ENCODE measurements at places on chromosomes 1 and 21.

- no peak for DNase-seq
These were observed 21.3 kb downstream of the OVAAL start for GRCh38 chr1:180579961-180580611.

DNA sequence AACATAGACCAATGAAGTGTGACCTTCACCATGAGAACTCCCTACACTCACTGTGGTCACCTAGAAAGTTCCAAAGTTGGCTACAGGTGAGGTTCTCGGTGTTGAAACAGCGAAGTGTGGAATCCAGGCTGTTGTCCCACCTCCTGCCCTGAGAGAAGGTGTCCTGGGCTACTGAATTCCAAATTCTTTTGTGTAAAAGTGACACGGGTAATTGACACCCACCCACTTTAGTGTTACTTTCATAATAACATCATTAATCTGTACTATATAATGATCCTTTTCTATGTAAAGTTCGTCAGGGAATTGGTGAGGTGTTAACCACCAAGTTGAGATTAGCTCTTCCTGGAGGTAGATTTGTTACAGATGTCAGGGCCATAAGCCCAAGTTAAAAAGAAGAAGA lies 690.7 kb downstream of the RWDD3 start:
- no peak for DNase-seq

DNA sequence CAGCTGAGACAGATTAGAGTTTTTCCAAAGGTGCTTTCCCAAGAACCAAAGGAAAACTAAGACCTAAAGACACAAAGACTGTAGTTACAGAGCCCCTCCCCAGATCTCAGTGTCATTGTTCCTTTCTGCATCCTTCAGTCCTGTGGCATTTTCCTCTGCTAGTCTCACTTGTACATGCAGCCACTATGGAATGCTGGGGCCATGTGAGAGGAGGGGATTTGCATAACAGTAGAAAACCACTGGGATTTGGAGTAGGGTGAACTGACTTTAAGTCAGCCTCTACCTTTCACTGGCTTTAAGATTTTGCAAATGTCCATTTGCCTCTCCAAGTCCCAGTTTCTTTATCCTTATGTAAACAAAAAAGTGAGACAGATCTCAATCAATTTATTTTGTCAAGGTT lies 119.4 kb upstream of the F3 start:
- peak; percentile 20 for DNase-seq

- DNase-seq: no peak
These were observed 195.1 kb upstream of the FMN2 start for GRCh38 chr1:239896569-239896968.

DNA sequence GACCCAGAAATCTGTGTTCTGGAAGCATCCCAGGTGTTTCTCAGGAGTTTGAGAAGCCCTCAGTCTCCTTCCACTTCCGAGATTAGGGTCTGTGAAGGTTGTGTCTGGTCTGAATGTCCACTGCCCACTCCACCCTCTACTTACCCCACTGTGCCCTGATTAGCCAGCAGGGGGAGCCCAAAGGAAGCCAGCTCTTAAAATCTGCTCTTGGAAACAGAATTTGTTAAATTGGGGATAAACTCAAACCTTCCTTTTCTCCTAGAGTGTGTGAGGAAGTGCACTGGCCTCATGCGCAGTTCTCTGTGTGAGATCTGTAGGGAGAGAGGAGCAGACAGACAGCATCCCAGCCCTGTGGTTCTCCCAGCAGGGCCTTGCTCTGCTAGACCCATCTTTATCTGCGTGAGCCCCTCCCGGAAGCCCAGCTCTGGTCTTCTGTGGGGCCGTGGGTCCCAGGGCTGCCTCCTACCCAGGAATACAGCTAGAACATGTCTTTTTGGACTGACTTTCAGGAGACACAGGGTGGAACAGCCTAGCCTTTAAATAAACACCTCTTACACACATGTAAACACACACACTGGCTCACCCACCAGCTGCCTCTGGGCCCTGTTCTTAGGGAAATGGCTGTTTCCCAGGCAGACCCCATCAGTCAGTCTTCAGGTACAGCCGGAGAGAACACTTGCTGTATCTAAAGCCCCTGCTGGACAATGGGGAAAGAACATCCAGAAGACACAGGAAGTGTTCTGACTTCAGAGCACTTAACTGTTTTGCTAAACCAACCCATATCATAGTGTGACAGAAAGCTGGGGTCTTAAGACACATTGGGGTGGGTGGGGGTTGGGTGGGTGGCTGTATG lies 52.2 kb downstream of the SMYD2 start:
- DNase-seq: peak; percentile 57

DNA sequence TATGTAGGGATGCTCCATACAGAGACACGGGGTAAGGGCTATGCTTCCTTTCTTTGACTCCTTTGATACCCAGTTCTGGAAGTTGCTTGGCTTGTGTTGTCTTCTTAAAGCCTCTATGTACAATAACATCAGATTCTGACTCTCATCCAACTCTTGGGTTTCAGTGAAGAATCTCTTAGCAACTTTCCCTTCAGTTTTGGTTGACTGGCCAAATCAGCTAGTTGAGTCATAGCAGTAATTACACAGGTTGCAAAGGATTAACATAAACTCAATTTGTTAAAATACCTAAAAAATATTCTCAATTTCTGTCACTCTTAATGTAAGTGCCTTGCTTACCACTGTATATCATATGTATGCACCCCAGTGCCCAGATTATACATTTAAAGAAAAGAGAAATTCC lies 9.2 kb downstream of the CD1E start:
- no peak for DNase-seq

DNA sequence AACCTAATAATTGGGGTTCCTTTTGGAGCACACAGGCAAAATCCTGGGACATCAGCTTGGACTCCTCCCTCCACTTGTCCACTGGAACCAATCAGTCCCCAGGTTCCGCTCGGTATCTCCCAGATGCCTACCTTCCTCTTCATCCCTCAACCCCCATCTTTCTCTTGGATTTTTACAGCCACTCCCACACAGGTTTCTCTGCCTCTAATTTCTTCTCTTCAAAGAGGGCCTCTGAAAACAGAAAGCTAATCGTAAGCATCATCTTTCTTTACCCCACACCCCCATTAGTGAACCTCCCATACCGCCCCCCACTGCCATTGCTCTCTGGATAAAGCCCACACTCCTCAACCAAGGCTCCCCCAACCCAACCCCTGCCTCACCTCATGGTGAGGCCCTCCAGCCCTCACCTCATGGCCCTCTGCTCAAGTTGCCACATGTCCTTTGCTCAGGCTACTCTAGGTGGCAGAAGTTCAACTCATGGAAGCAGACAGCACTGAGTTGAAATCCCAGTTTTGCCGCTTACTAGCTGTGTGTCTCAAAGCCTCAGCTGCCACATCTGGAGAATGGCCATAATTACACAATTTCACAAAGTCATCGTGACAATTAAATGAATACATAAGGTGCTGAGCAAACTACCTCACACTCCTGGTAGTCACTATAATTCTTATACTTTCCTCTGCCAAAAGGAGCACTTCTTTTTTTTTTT lies 18.1 kb upstream of the WASF2 start:
- no peak for DNase-seq

GRCh38 chr1:178124115-178124514 lies 30.2 kb downstream of the RASAL2 start:
- no peak for DNase-seq
